ENCODE measurements at places on chromosomes 5 and 9.

DNA sequence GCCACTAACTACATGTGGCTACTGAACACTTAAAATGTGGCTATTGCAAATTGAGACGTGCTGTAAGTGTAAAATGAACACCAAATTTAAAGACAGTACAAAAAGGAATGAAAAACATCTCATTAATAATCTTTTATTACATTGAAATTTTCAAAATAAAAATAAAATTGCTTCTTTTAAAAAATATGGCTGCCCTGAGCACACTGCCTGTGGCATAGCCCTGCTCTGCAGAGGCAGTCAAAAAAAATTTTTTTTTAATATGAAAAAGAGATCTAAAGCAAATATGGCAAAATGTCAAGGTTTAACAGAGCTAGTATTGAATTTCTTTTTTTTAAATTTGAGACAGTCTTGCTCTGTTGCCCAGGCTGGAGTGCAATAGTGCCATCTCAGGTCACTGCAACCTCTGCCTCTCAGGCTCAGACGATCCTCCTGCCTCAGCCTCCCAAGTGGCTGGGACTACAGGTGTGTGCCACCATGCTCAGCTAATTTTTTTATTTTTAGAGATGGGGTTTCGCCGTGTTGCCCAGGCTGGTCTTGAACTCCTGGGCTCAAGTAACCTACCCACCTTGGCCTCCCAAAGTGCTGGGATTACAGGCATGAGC is 25.6 kb downstream of the CARNMT1 start:
- no peak for DNase-seq

DNA sequence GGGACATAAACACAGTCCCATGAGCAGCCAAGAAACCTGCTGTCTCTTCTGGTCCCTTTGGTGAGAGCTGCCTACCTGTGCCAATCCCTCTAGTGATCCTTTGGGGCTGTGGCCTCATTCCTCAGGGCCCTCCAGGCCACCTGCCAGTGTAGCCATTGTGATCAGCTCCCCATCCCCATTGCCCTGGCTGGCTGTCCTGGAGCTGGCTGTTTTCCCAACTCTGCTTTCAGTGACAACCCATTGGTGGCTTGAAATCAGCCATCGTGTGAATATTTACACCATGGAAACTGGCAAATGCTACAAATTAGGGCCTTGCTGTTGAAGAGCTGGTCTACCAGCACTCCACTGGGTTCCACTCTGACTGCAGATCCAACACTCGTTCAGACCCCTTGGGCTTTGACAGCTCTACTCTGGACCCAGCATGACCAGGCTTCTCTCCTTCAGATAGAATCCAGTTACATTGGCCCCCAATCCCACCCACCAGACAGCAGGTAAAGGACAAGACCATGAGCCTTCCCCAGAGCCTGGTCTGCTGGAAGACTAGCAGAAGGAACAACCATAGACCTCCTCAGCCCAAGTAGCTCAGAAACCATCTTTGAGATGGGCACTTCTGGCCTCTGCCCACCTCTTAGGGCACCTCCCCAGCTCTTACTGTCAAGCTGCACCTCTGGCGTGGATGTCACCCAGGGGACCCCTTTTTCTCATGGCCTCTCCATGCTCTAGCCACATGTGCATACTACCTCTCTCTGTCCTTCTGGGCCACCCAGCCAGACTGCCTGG is 69.2 kb upstream of the NEK6 start:
- no peak for DNase-seq

GRCh38 chr5:10109299-10109698 is 140.4 kb downstream of the ATPSCKMT start:
- DNase-seq = no peak

DNA sequence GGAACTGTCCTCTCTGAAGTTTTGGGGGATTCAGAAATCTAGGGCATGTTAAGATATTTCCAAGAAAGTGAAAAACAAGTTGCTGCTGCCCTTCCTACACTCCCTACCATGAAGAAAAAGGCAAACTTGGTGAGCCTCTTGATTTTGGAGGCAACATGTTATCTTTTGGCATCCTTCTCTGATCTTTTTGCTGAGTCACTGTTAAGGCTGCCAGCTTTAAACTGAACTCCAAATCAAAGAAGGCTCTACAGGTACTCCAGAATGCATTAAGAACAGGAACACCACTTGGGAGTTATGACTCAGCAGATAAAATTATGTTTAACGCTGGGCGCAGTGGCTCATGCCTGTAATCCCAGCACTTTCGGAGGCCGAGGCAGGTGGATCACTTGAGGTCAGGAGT is 24.0 kb downstream of the PCDHB15 start:
- no peak for DNase-seq

GRCh38 chr5:151127926-151128325 is 29.7 kb downstream of the ANXA6 start:
- DNase-seq = no peak

DNA sequence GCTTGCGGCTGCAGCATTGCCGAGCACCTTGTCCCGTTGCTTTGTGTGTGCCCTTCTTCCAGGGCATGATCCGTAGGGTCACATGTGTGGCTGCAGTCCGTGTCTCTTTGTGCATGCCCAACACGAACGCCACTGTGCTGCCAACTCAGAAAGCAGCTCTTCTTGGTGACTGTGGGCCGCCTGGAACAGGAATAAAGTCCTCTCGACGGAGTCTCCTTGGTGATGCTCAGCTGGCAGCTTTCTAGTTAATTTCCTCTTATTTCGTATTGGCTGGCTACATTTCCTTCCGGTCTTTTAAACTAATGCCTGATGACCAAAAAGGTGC is 5.8 kb downstream of the EXOC3 start:
- no peak for DNase-seq

- DNase-seq = no peak
Observed at GRCh38 chr5:72241346-72242003, 78.6 kb downstream of the MRPS27 start.

DNA sequence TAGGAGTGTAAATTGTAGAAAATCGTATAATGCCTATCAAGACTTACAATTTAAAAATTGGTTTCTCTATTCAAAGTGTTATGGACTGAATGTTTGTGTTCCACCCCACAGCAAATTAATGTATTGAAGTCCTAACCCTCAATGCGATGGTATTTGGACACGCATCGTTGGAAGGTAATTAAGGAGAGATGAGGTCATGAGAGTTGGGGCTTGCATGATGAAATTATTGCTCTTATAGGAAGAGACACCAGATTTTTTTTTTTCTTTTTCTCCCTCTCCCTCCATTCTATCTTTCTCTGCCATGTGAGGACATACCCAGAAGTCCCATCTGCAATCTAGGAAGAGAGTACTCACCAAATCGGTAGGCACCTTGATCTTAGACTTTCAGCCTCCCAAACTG is 189.2 kb downstream of the MAN2A1 start:
- no peak for DNase-seq

DNA sequence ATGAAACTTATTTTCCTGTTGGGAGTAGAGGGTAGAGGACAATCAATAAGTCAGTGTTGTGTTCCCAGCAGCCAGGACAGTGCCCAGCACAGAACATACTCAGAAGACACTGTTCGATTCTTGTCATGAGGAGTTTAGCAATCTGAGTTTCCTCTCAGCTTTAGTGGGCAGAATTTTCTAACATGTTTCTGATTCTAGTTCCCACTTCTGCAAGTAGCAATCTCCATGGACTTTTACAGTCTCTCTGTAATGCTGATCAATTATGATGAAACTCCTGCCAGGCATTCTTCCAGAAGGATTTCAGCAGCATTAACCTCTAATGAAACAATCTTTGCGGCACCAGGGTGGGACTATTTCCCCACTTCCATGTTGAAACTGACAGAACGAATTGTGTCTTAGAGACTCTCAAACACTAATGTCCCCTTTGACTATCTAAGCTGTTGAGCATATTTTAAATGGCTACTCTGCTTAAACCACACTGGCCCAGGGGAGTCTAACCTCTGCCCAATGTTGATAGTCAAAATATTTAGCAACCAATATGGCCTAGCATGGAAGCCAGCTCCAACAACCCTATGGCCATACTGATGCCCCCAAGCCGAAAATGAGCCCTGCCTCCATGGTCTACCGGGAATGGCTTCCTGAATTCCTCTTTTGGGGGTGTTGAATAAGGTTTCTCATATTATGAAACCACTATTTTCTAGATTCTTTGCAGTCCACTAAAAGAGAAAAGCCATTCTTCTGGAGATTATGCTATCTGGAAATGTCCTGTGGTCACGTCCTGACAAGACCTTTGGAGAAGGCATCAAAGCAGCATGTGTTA is 484.3 kb downstream of the BNC2 start:
- DNase-seq = no peak

- DNase-seq = no peak
Observed at GRCh38 chr5:53288511-53288910, 179.0 kb upstream of the MOCS2 start.

- DNase-seq = no peak
Observed at GRCh38 chr9:2027543-2028160, 12.5 kb downstream of the SMARCA2 start.

DNA sequence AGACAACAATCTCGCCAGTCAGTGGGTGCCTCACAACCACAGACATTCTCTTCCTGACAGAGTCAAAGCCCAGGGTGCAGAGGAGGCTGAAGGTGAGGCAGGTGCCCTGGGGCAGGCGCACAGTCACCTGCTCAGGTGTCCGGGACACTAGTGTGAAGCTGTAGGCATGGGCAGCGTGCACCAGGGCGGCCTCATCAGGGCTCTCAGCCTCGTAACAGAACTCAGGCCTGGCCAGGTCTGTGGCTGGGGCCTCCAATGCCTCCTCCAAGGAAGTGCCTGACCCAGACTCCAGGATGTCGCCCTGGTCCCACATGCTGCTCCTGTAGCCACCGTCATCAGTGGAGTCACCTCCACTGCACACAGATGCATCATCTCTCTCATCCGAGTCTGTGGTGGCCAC is 198.7 kb downstream of the PTTG1 start:
- DNase-seq = no peak

GRCh38 chr5:135234242-135234641 is 164.8 kb downstream of the MACROH2A1 start:
- DNase-seq = no peak

GRCh38 chr5:108924457-108924961 is 176.8 kb downstream of the FER start:
- no peak for DNase-seq

- no peak for DNase-seq
Observed at GRCh38 chr5:173138707-173139106, 5.6 kb upstream of the BNIP1 start.

GRCh38 chr5:79093762-79094161 is 17.8 kb upstream of the BHMT start:
- DNase-seq = no peak

- no peak for DNase-seq
Observed at GRCh38 chr9:94853887-94854286, 127.4 kb downstream of the AOPEP start.

GRCh38 chr9:126638571-126639132 is 24.9 kb downstream of the LMX1B start:
- no peak for DNase-seq

DNA sequence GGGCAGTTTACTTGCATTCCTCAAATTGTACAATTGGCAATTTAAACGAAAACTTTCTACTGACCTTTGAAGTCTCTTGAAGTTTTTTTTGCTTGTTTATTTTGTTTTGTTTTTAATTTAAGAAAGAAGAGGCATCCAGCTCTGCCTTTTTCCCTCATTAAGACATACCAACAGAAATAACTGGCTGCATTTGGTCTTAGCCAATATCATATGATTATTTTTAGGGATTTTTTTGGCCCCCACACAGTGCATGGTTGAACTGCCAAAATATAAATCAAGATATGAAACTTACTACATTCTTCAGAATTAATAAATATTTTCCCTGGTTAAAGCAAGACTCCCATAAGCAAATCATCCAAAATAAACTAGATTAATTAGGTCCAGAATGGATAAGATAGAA is 79.4 kb downstream of the ALDH1A1 start:
- no peak for DNase-seq

GRCh38 chr9:104817437-104817836 is 53.5 kb downstream of the NIPSNAP3B start:
- no peak for DNase-seq

- no peak for DNase-seq
Observed at GRCh38 chr5:107875833-107876232, 205.1 kb upstream of the EFNA5 start.

DNA sequence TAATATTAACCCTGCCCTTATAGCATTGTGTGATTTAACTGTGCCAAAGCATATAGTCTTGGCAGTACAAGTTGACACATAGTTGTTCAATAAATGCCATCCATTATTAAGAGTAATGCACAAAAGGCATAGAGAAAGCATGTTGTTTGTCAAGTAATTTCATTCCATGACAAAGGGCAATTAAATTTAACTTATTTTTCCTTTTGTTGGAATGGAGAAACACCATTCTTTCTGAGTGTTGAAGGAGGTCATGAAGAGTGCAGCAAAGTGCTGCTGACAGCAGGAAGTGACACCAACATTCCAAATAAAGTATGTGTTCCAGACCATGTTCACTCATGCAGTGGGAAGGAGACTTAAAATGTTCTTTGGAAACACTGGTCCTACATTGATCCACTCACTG is 29.1 kb downstream of the ANKDD1B start:
- DNase-seq = no peak

GRCh38 chr5:172115541-172115982 is 72.5 kb downstream of the STK10 start:
- no peak for DNase-seq

- DNase-seq = no peak
Observed at GRCh38 chr5:40381676-40382363, 297.9 kb upstream of the PTGER4 start.

- DNase-seq = no peak
Observed at GRCh38 chr5:90170261-90170660, 239.3 kb downstream of the CETN3 start.

DNA sequence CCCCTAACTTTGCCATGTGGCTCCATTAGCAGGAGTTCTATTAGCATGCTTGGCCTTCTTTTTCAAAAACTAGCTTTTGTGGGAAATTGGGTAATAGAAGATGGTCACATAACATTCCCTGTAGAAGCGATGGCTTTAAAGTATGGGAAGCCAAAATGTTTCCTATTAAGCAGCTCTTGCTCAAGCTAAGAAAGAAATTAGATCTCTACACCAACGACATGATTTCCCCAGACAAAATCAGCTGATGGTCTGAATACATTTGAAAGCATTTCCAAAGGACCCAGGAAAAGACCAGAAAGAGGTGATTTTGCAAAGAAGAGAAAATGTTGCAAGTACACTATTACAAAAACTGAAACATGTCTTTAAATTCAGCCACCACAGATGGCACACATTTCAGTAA is 4.8 kb upstream of the NFIL3 start:
- DNase-seq = no peak

DNA sequence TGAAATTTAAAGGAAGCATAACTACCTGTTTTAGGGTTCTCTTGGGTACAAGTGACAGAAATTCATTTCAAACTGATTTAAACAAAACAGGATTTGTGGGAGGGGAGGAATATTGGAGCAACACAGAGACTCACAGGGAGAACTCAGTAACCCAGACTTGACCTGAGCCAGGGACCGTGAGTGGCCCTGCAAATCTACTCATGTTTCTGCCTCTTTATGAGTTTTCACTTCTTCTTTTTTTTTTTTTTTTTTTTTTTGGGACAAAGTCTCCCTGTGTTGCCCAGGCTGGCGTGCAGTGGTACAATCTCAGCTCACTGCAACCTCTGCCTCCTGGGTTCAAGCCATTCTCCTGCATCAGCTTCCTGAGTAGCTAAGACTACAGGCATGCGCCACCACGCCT is 405.6 kb upstream of the ZNF608 start:
- no peak for DNase-seq

DNA sequence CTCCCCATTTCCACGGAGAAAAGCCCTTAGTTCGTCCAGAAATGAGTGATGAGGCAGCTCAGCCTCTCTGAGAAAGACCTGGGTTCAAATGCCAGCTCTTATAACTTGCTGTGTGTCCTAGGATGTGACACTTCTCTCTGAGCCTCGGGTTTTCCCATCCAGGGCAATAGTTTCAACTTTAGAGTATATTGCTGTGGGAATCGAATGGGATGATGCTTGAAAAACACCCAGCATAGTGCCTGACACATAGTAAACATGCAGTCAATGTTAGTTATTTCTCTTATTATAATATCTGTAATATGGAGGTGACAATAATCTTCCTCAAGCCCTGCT is 430 bp upstream of the MAPKAP1 start:
- DNase-seq = peak; percentile 18

Measured in GM13977 (cell line).